Right hindlimb (tissue), 1 donor: ENCODE measurements at places on chromosomes 11 and 22.
A peak's percentile ranks its signal among the peaks of the same experiment; 100 is the strongest.

GRCh38 chr11:41267451-41267850 lies 192.0 kb downstream of the LRRC4C start:
- no peak for DNase-seq

GRCh38 chr22:39132281-39132680 lies 20.2 kb downstream of the CBX7 start:
- no peak for DNase-seq

GRCh38 chr11:61602775-61603569 lies 22.1 kb upstream of the SYT7 start:
- DNase-seq: peak; percentile 68

DNA sequence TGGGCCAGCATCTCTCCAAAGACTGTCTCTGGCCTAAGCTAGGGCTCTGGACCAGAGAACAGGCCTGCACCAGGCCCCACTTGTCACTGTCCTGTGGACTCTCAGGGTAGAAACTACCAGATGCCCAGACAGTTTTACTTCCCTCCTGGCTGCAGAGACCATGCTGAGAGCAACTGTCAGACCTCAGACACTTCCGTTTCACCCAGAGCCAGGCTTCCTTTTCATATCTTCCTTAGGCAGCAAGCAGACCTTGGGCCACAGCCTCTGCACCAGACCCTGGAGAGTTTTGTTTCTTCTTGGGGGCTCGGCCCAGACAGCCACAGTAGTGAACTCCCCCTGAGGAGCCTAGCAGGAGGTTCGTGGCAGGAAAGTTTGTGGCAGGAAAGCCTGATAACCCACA lies 12.1 kb upstream of the FCHSD2 start:
- DNase-seq: no peak

DNA sequence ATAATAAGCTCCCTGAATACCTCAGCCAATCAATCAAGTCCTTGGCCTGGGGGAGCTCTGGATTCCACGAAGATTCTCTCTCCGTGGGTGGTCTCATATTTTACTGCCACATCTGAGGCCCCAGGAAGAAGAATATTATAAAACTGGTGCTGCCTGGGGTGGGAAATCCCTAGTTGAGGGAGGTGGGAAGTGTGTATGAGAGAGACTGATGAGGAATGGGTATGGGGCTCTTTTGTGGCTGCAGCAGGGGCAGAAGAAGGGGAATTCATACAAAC lies 71.5 kb downstream of the SYN3 start:
- no peak for DNase-seq
